ENCODE measurements at places on chromosomes 7 and 10.

- DNase-seq = no peak
Observed at GRCh38 chr10:50585921-50586739, 37.6 kb downstream of the SGMS1 start.

DNA sequence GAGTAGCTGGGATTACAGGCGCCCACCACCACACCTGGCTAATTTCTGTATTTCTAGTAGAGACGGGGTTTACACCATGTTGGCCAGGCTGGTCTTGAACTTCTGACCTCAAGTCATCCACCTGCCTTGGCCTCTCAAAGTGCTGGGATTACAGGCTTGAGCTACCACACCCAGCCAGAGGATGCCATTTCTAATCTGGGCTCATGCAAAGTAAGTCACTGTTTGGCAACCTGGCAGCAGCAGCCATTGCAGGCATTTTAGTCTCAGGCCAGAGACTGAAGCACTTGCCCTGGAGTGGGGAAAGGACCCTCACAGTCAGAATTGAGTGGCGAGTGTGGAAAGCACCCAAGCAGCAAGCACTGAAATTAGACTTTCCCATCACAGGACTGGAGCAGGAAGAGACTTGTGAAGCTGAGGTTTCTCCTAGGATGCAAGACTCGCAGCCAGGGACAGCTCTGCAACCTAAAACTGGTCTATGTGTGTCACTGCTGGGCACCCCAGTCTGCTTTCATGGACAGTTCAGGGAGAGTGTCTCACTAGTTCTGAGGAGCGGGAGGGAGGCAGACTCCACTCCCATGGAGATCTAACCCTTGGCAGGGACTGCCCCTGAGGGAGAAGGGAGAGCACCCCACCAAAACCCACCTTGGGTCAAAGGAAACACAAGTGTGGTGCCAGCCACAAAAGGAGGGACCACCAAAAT is 27.6 kb downstream of the SNX13 start:
- no peak for DNase-seq

- DNase-seq = no peak
Observed at GRCh38 chr7:112336936-112337576, 113.2 kb upstream of the IFRD1 start.

DNA sequence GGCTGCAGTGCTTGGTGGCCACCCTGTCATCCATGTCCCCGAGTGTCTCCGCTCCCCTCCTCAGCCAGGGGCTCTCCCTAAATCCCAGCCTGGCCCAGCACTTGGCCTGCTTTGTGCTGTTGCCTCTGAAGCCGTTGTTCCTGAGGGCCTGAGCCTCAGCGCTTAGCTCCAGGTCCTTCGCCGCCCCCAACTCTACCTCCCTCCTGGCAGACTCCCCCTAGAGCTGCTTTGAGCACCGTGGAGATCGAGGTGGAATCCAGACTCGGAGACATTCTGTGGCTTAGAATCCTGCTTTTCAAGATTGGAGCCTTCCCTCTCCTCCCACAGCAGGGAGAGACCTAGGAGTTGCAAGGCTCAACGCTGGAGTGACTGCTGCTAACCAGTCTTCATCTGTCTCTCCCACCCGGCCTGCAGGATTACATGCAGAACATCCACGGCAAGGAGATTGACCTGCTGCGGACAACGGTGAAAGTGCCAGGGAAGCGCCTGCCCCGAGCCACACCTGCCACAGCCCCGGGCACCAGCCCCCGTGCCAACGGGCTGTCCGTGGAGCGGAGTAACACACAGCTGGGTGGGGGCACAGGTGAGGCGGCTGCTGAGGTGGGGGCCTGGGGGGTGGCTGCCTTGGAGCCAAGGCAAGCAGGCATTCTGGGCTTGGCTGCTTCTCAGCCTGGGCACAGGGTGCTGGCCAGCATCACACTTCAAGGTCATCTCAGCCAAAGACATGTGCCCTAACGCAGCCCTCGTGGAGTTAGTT is 33.3 kb downstream of the GBX1 start:
- no peak for DNase-seq

- DNase-seq = no peak
Observed at GRCh38 chr10:94524711-94525110, 20.9 kb upstream of the HELLS start.
